H54 (cell line): ENCODE measurements at places on chromosomes 3 and 15.

DNA sequence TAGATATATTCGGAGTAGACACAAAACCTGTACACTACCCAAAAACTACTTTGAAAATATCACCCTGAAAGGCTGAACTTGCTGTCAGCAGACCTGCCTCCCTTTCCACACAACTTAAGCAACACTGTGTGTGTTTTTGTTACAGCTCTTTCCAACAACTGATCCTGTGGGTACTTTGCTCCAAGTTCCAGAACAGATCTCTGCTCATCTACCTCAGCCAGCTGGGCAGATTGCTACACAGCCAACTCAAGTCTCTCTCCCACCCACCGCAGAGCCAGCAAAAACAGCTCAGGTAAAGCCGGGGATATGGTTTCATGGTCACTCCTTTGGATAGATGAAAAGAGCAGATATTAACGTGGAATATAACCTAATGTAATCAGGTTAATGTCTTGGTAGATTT lies 19.7 kb upstream of the SLC22A13 start:
- no peak for DNase-seq

DNA sequence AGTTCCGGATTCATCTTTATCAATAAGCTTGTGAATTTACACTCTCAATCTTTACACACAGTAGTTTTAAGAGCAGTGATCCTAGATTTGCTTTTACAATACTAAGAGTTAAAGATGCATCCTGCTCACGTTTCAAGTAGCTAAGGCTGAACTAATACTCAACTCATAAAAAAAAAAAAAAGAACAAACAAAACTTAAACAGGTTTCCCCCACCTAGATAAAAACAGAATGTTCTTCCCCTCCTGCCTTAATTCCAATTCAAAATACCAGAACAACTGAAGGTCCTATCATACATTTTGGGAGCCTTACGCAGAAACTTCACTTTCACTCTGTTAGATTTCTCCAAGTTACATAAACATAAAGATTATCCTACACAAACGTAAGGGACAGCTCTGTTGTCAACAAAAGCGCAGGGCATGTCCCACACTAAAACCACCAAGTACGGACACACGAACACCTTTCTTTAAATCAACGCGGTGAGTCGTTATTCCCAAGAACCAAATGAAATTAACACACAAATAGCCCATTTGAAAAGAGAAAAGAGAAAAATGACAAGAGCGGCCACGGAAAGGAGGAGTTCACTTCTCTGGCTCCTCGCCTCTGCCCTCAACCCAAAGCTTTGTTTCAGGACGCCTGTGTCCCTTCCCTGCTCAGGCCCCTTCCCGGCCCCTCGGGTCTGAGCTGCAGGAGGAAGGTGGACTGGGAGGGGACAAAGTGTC lies 941 bp downstream of the CBLB start:
- DNase-seq, result no peak

- no peak for DNase-seq
Observed at GRCh38 chr15:44711743-44712345, 527 bp downstream of the B2M start.

GRCh38 chr15:25713736-25714537 lies 149.2 kb downstream of the ATP10A start:
- DNase-seq, result no peak

- DNase-seq, result no peak
Observed at GRCh38 chr3:51860703-51861665, at the start of gene IQCF2. TSS of gene IQCF2 (plus strand) at chr3:51861615. CDS start at chr3:51861667, 52 bp downstream.

- no peak for DNase-seq
Observed at GRCh38 chr3:102083473-102083872, 234.2 kb downstream of the NFKBIZ start.

GRCh38 chr15:81888748-81889484 lies 156.9 kb downstream of the MEX3B start:
- no peak for DNase-seq

GRCh38 chr3:70277304-70277703 lies 35.1 kb downstream of the MDFIC2 start:
- DNase-seq, result no peak

DNA sequence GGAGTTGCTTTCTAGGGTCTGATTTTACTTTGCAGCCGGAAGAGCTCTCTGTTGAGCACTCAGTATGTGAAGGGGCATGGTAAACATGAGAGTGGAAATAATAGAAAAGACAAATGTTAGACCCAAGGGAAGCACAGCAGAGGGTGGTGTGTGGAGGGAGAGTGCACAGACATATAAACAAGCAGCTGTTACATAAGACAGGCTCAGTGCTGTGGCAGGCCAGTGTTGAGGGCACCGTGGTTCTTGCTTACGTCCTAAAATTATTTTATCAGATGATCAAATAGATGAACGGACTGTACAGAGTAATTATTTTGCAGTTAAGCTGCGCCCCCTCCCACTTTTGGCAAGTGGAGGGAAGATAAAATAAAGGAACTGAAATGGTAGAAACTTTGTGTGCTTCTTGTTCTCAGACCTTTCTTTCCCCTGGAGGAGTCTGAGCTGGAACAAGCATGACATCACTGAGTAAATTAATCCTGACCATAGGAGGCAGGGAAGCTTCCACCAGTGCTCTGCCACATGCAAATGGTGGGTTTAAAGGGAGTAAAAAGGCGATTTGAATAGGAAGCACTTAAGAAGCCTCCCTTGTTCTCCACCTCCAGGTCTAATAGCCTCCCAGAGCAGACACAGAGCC lies 205.6 kb downstream of the IL20RB start:
- no peak for DNase-seq

GRCh38 chr3:151432616-151433372 lies 28.1 kb downstream of the IGSF10 start:
- no peak for DNase-seq

- DNase-seq, result no peak
Observed at GRCh38 chr15:34973512-34973911, 4.0 kb upstream of the AQR start.

DNA sequence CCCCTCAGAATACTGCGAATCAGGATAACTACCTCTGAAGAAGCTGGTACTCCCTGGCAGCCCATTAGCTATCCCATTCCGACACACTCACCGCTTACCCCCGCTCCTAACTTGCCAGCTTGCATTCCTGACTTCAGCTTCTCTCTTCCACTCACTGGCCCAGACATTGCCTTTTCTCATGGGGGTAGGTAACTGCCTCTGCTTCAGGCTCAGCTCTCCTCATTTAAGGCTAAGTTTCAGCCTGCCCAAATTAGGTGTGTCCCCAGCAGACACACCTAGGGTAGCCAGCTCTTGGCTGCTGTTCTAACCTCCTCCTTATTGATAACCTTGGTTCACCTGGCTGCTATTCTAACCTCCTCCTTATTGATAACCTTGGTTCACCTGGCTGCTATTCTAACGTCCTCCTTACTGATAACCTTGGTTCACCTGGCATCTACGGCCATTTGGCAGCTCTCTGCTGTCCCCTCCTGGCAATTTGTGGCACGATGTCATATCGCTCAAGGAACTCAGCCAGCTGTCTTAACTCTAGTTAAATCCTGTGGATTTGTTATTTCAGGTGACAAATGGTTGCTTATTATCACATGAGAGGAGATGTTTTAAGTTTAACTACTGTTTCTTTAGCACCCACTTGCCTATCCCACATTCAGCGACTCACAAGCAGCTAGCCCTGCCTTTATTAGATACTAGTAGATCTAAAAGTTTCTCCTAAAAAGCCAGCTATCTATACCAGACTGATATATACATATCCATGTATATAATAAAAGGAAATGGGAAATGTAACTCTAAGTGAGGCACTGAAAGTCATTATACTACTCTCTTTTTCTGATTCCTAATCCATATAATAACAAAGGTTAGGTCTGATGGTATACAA lies 106.5 kb upstream of the ACP3 start:
- DNase-seq, result no peak

GRCh38 chr3:146505516-146505915 lies 36.2 kb upstream of the PLSCR2 start:
- DNase-seq, result no peak

DNA sequence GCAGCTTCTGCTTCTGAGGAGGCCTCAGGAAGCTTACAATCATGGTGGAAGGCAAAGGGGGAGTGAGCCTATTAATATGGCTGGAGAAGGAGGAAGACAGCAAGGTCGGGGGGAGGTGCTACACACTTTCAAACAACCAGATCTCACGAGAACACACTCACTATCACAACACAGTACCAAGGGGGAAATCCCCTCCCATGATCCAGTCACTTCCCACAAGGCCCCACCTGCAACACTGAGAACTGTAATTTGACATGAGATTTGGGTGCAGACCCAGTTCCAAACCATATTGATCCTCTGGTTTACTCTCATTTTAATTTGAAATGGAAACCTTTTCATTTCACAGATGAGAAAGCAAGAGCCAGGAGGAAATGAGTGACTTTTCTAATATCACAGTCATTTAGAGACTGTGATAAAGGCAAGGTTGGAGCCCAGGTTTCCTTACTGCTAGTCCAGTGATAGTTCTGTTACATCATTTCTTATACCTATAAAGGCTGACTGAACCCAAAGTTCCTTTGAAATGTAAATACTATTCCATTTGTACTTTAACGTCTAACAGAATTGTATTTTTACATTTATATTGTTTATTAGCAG lies 105.8 kb upstream of the GAP43 start:
- DNase-seq, result no peak

GRCh38 chr3:135226057-135226456 lies 431.0 kb downstream of the EPHB1 start:
- DNase-seq, result no peak

DNA sequence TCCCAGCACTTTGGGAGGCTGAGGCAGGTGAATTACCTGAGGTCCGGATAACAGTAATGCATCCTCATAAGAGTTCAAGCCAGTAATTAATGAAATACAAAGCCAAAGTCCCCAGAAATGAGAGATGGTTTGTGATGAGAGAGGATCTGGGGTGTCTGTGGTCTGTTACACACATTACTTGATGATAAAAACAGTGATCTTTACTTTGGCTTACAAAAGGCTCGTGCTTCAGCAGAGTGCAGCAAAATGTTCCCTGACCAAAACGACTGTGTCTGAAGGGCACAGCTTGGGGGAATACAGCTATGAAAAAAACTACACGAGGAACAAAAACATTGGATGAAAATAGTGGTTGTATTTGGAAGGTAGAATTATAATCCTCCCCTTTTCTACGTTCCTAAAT lies 40.9 kb downstream of the CRTC3 start:
- no peak for DNase-seq

- DNase-seq, result no peak
Observed at GRCh38 chr3:166085164-166085856, 248.1 kb upstream of the BCHE start.

DNA sequence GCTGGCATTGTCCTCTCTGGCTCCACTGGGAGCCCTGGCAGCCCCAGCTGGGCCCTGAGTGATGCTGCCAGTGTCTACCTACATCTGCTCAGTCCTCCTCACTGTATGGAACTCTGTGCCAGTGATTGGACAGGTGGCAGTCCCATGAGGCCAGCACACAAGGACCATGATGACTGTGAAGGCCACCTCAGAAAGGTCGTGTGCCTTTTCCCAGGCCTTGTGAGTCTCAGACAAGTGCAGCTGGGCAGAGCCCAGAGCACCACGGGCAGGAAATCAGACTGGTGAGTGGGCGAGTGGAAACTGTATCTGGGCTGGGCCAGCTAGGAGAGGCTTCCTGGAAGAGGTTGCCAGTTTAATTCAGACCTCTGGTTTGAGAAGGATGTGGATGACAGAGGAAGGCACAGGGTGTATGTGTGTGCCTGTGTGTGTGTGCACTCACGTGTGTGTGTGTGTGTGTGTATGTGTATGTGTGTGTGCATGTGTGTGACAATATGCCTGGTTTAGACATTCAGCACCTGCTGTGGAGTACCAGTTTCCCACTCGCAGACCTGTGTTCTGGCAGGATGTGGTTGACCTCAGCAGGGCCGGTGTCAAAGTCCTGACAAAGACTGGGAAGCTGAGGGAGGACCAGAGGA lies 7.0 kb downstream of the MAPKAPK3 start:
- DNase-seq, result no peak

DNA sequence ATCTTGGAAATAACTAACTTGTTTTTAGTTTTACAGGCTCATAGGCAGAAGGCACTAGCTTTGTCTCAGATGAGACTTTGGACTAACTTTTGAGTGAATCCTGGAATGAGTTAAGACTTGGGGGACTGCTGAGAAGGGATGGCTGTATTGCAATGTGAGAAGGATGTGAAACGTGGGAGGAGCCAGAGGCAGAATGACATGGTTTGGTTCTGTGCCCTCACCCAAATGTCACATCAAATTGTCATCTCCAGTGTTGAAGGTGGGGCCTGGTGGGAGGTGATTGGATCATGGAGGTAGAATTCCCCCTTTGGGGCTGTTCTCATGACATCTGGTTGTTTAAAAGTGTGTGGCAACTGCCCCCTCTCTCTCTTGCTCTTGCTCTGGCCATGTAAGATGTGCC lies 28.8 kb upstream of the CCDC50 start:
- no peak for DNase-seq

- peak; percentile 6 for DNase-seq
Observed at GRCh38 chr3:107063351-107063750, 313.9 kb upstream of the CCDC54 start.

- DNase-seq, result no peak
Observed at GRCh38 chr15:35260941-35261340, 175.8 kb upstream of the NANOGP8 start.

GRCh38 chr15:40087068-40087810 lies 21.4 kb downstream of the BMF start:
- DNase-seq, result no peak

GRCh38 chr15:92187975-92188374 lies 205.7 kb upstream of the ST8SIA2 start:
- no peak for DNase-seq

DNA sequence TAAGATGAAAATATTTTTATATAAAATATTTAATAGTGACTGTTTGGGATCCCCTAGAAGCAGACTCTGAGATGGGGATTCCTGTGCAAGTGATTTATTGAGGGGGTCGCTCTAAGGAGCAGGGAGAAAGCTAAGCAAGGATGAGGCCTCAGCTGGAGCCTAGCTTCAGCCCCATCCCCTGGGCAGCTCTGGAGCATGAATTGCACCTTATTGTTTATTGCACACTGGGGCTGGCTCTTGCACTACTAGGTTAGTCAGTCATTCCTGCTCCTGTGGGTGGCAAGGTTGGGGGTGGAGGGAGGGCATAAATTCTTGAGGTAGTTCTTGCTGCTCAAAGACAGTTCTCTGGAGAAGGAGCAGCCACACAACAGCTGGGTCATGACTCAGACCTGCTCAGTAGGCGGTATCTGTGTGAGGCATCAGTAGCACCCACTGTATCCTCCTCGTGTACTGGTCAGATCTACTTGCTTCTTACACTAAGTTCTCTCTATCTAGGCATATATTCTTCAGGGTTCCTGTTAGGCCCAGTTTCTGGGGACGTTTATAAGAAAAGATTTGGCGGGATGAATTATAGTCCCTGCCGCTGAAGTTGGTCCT lies 27.2 kb upstream of the TNFSF10 start:
- peak; percentile 71 for DNase-seq

GRCh38 chr3:133023362-133023761 lies 14.8 kb upstream of the TMEM108 start:
- no peak for DNase-seq

GRCh38 chr15:39585871-39586301 lies 5.0 kb downstream of the THBS1 start:
- no peak for DNase-seq

- no peak for DNase-seq
Observed at GRCh38 chr15:78075490-78076230, 1.9 kb downstream of the TBC1D2B start.
